ENCODE measurements at places on chromosomes 3 and 15.

DNA sequence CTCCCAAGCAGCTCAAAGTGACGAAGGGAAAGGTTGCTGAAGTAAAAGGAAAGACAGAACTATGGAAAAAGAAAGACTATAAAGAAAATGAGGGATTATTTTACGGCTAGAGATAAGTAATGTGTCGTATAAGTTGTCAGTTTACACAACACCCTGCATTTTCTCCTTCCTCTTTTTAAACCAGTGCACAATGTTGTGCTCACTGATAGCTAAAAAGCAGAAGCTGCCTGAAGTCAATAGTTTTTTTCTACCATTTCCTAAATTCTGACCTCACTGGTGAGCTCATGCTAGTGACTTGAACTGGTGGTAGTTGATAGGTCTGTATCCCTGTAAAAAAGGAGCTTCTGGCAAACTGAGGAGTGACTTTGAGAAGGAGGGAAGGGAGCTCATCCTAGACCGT is 368.6 kb upstream of the GBE1 start:
- H3K27ac ChIP-seq = no peak overlapping the region
- H3K4me1 ChIP-seq = peaks cover 6% of the 10 kb centered on the region
- no peaks in the 10 kb centered on the region for H3K36me3 ChIP-seq
- DNase-seq = no peak

DNA sequence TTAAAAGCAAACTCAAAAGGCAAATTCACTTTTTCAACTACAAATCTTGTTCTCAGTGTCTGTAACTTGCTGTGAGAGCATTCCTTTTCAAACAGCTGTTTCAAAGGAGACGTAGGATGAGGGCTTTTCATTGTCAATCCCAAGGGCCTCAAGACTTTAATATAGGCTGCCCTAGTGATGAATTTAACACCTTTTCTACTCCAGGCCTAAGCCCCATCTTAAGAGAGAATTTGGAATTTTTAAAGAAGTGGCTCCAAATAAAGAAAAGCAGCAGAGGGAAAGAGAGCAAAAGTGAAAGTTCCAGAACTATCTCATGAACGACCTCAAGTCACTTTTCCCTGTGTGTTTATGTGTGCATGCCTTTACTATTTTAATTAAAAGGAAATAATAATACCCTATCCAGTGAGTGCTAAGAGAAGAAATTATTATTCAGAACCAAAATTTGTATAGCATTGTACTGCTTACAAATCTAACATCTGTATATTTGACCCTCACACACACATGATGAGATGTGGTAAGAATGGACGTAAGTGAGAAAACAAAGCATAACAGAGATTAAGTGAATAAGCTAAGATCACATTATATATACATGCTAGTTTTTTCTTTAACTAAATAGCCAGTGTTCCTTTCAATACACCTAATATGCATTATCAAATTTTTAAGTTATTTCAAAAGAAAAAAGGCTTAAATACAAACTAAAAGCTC is 196.4 kb downstream of the VGLL3 start:
- DNase-seq = no peak
- H3K36me3 ChIP-seq = no peaks in the 10 kb centered on the region
- no peak overlapping the region for H3K4me3 ChIP-seq

- H3K4me1 ChIP-seq = peaks cover 16% of the 10 kb centered on the region
- H3K36me3 ChIP-seq = no peaks in the 10 kb centered on the region
- peak overlapping the region; percentile 91 for H3K27ac ChIP-seq
- DNase-seq = peak; percentile 42
- H3K27me3 ChIP-seq = no peaks in the 10 kb centered on the region
Measured at GRCh38 chr3:196569003-196569516, 600 bp downstream of the FBXO45 start.

- DNase-seq = no peak
- H3K4me1 ChIP-seq = peaks cover 18% of the 10 kb centered on the region
- peaks cover 7% of the 10 kb centered on the region for H3K36me3 ChIP-seq
- no peak overlapping the region for H3K4me3 ChIP-seq
- no peak overlapping the region for H3K27ac ChIP-seq
Measured at GRCh38 chr15:66400351-66400774, 13.7 kb downstream of the MAP2K1 start.

DNA sequence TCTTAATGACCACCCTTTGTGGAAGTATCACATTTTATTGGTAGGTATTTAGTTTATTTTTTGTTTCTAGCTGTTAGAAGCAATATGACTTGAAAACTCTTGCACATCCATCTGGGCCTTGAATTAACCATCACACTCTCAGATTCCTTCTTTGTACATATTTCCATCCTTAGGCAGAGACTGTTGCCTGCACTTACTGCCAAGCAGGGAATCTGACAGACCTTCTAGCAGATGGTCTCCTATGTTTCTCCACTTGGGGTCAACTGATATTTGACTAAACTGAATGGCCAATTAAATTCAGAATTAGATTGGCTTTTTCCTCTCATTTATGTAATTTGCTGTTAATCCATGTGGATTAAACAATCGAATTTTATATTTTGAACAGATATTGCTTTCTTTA is 324.9 kb upstream of the TGFBR2 start:
- H3K27me3 ChIP-seq = no peaks in the 10 kb centered on the region
- H3K4me1 ChIP-seq = no peaks in the 10 kb centered on the region
- H3K36me3 ChIP-seq = no peaks in the 10 kb centered on the region
- H3K27ac ChIP-seq = no peak overlapping the region

DNA sequence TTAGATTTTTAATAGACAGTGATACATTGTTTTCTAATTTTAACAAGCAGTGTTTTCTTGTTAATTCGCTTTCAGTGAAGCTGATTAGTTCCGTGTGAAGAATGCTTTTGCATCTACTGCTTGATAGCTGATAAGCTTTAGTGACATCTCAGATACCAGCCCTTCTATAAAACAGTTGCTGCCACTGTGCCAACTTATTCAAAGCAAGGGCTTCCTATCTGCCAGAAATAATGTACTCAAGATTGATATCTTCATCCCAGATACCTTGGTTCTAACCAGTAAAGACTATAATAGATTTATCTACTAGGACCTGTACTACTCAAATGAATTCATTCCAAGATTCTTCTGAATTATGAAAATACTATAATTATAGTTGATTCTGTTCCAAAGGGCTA is 30.4 kb downstream of the RARB start:
- no peak for DNase-seq
- no peak overlapping the region for H3K4me3 ChIP-seq
- peaks cover 52% of the 10 kb centered on the region for H3K4me1 ChIP-seq
- peaks cover 9% of the 10 kb centered on the region for H3K36me3 ChIP-seq
- no peaks in the 10 kb centered on the region for H3K27me3 ChIP-seq
- H3K27ac ChIP-seq = peak overlapping the region; percentile 3

GRCh38 chr15:37792351-37792750 is 142.1 kb upstream of the TMCO5A start:
- no peak overlapping the region for H3K4me3 ChIP-seq
- no peaks in the 10 kb centered on the region for H3K36me3 ChIP-seq
- peaks cover 4% of the 10 kb centered on the region for H3K27me3 ChIP-seq
- DNase-seq = no peak
- peak overlapping the region; percentile 33 for H3K27ac ChIP-seq
- peaks cover 25% of the 10 kb centered on the region for H3K4me1 ChIP-seq

DNA sequence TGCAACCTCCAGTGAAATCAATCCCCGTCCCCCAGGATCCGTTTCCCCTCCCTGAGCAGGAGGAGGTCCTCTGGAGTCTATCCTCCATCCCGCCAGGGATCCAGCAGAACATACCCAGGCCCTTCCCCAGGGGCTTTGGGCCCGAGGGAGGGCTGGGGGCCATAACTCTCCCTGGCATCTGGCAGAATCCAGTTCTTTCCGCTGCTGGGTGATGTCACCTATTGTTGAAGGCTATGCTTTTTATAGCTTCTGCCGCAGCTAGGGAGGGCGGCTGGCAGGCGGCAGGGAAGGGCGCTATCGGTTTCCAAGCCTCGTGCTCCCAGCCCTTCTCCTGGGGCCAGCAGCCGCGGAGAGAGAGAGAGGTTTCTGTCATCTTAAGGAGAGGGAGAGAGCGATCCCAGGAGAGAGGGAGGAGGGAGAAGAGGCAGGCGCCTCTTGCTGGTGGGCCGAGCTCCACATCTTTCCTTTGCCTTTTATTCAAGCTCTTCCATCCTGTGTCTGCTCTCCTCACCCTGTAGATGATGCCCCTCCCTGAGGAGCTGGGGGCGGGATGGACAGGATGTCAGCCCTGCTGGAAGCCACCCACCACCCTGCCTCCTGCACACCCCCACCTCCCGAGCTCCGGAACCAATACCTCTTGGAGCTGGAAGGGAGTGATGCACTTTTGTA is 120.1 kb downstream of the ANP32A start:
- peak overlapping the region; percentile 23 for H3K27ac ChIP-seq
- no peaks in the 10 kb centered on the region for H3K36me3 ChIP-seq
- no peak overlapping the region for H3K4me3 ChIP-seq
